ENCODE measurements at places on chromosomes 1 and 21. TPM values are rescaled to one million over a fixed set of nuclear protein-coding genes. Genes with fewer than 3 reads are reported as not detected.

Gene AKNAD1
- polyA plus RNA-seq, result 0.08 TPM

Gene ARMH1
- polyA plus RNA-seq, result 9.6 TPM

Gene DPT
- polyA plus RNA-seq, result 248 TPM

Gene GJA8
- polyA plus RNA-seq, result not detected

Gene UTS2
- polyA plus RNA-seq, result 0.55 TPM

Gene IL19
- not detected for polyA plus RNA-seq

Gene LCK
- 2.8 TPM for polyA plus RNA-seq

Gene DIO1
- polyA plus RNA-seq, result not detected

Gene GSTM4
- 116 TPM for polyA plus RNA-seq

Gene SAMD11
- 2.6 TPM for polyA plus RNA-seq

Gene ACTL8
- polyA plus RNA-seq, result 0.80 TPM

Gene IFI44
- polyA plus RNA-seq, result 32.9 TPM

Gene TNNI3K
- polyA plus RNA-seq, result 1.1 TPM

Gene OR2AK2
- not detected for polyA plus RNA-seq

Gene PSMA5
- polyA plus RNA-seq, result 38.1 TPM

Gene GRIK3
- polyA plus RNA-seq, result 0.97 TPM

Gene OR2T11
- not detected for polyA plus RNA-seq

All from ovary (tissue), 10 donors.